ENCODE measurements at places on chromosomes 11 and 22.

DNA sequence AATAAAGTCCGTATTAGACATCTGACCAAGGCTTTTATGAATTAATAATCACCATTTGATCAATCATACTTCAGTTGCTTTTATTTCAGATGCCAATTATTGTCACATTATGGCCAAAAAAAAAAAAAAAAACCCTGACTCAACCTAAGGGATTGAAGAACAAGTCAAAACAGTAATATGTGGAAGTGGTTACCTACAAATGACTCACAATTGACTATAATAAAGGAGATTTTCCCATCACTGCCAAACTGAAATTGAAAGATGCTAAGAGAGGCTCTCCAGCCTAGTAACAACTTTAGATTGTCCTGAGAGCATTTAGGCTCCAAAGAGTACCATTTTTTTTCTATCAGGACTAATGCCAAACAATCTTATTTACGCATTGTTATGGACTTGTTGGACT is 35.2 kb downstream of the SOX6 start:
- no peak for DNase-seq

DNA sequence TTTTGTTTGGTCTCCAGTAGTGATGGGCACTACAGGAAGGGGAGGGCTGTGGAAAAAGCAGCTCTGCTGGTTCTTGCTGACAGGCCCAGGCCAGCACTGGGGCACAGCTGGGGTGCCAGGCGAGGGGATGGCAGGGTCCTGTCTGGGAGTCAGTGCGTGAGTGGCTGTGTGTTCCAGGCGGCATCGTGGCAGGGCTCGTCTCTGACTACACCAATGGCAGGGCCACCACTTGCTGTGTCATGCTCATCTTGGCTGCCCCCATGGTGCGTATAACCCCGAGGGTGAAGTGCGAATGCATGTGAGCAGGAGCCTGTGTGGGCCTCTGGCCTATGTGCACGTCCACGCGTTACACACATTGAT is 20.9 kb downstream of the SLC37A2 start:
- no peak for DNase-seq

DNA sequence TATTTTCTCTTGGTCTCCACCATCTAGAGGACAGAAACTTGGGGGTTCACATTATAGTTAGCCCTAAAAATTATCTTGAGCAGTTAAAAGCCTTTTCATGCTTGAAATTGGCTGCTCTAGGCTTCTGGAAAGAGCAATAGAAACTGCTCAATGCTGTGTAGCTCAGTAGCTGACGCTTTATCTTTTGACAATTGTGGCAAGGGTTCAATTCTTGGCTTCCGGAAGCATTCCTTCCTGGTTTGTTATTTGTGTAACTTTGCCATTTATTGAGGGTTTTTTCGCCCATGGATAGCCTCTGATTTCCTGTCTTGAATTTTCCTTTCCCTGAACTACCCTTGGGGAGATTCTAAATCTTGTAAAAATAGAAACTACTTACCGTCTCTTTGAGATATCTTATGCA is 10.3 kb upstream of the OR56A1 start:
- no peak for DNase-seq

GRCh38 chr11:76649851-76650372 is 20.6 kb downstream of the LRRC32 start:
- no peak for DNase-seq

GRCh38 chr11:10076458-10077141 is 217.4 kb downstream of the SBF2 start:
- DNase-seq: no peak

GRCh38 chr11:89203814-89204213 is 26.1 kb downstream of the TYR start:
- no peak for DNase-seq

- DNase-seq: no peak
These were observed 370.1 kb downstream of the OPCML start for GRCh38 chr11:133162227-133162626.

- DNase-seq: no peak
These were observed 81.6 kb upstream of the SEPTIN5 start for GRCh38 chr22:19632668-19633148.
